Caki2 (cell line): ENCODE measurements at places on chromosomes 16 and 17.

DNA sequence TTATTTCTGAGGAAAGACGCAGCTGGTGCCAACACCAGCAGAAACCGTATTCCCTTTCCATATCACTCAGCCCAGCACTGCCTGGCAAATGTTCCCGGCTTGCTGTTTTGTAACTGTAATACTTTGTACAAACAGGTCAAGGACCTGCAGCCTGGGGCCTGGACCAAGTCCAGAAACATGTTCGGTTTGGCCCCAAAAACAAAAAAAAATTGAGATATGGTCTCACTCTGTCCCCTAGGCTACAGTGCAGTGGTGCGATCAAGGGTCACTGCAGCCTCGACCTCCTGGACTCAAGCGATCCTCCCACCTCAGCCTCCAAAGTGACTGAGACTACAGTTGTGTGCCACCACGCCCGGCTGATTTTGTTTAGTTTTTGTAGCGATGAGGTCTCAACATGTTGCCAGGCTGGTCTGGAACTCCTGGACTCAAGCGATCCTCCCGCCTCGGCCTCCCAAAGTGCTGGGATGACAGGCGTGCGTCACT, 1.2 kb downstream of the HAGH start:
- DNase-seq = no peak

DNA sequence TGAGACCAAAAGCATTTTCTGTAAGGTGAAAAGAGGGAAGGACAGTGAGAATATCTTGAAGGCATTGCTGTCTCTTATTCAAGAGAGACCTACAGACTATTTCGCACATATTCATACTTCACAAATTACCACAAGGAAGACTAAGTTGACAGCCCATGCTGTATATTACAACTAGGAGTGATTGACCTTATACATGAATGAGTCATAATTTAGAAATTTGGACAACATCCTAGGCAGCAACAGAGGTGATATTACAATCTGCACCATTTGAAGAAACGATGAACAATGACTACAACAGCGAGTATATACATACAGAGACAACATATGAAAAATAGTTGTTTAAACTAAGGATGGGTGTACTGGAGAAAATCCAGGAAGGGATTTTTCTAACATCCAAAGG, 971.7 kb downstream of the CDH11 start:
- no peak for DNase-seq

GRCh38 chr17:17440938-17441675, 35.7 kb upstream of the MED9 start:
- no peak for DNase-seq

- DNase-seq = no peak
Observed at GRCh38 chr16:14325502-14326401, 254.6 kb downstream of the MRTFB start.

DNA sequence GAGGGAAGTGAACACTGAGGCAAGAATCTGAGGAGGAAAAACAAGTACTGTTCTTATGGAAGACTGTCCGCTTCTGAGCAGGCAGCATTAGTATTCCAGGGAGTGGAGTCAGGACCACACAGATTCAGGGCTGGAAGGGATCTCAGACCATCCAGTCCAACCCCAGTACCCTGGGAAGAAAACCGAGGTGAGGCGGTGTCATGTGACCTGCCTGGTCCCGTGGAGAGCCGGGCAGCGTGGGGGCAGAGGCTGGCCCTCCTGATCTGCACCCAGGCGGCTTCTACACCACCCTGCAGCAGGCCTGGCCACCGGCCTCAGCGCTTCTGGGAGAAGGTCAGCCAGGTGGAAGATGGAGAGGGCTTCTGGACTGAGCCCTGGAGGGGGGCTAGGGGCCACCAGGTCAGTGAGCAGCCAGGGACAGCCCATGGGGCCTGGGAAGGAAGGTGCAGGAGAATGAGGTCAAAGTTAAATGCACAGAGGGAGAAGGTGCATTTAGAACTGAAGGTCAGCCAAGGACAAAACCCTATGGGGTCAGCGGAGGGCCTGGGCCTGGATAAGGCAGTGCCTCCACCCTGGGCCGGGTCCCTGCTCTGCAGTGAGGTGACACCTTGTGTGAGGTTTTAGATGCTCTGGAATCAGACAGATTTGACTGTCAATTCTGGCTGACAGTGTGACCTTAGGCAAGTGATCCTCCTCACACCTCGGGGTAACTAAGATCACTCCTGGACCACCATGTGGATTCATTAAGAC, 45.9 kb downstream of the VAC14 start:
- no peak for DNase-seq

- DNase-seq = no peak
Observed at GRCh38 chr17:8918807-8919465, 46.6 kb downstream of the PIK3R5 start.

GRCh38 chr16:53202398-53202797, 147.6 kb downstream of the CHD9 start:
- no peak for DNase-seq

DNA sequence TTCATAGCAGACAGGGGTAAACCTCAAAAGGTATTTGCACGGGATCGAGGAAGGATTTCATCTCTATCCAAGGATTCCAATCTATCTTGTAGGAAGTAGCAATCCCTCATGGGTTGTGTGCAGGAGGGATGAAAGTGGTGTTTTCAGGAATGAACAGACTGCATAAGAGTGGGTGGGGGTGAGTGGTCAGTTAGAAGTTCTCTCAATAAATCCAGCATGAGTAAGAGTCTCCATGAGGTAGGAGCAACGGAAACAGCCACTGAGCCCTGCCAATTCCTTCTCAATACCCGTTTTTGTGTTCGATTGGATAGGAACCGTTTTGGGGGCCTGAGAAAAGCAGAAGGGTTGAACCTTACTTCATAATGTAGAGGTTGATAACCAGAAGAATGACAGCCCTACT, 375.6 kb downstream of the SOX9 start:
- no peak for DNase-seq

- DNase-seq = no peak
Observed at GRCh38 chr16:64165368-64165767, 956.5 kb downstream of the CDH11 start.

DNA sequence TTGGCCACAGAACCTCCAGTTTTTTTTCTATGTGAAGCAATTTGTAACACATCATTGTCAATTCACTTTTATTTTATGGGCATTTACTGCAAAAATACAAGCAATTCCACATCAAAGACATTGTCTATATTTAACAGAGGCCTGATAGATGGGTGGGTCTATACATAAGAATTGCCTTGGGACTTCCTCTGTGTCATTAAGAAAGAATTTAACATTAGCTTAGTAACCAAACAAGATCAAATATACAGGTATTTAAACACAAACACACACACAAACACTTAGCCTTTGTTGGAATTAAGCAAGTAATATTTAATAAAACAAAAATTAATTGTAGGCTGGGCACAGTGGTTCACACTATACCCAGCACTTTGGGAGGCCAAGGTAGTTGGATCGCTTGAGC, 4.3 kb upstream of the PITPNC1 start:
- no peak for DNase-seq

- no peak for DNase-seq
Observed at GRCh38 chr17:17359271-17359670, 56.1 kb downstream of the NT5M start.

DNA sequence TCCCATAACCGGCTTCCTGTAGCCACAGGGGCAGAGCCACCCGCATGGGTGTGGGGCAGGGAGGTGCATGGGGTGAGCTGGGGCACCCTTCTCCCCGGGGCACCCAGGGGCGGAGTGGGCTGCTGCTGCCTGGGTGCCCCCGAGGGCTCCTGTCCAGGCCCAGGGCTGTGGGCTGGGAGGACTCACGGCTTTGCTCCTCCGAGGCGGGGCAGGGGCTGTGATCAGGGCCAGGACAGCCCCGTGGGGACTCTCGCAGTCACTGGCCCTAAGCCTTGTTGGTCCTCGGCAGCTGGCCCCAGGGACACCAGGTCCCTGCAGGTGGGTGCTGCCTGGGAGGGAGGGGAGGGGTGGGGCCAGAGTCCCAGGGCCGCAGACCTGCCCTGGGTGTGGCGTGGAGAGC, 19.7 kb downstream of the CACNA1H start:
- DNase-seq = no peak

DNA sequence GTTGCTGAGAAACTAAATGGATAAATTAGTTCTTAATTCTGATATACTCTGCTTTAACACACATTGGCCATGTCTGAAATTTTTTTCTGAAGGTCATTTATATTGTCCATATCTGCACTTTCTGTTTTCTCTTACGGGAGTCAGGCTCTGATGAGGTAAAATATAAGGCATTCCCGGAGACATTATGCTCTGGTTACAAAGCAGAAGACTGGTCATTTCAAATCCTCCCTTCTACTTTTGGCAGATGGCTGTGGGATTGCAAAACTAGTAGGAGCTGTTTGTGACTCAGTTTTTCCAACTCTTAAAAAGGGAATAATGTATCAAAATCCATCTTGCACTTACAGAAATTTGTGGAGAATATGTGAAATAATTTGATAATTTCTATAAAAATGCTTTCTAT, 92.2 kb upstream of the CPHXL start:
- DNase-seq = no peak

- no peak for DNase-seq
Observed at GRCh38 chr16:73154063-73154870, 106.3 kb upstream of the ZFHX3 start.

GRCh38 chr16:28492511-28492910, 637 bp upstream of the CLN3 start:
- no peak for DNase-seq

DNA sequence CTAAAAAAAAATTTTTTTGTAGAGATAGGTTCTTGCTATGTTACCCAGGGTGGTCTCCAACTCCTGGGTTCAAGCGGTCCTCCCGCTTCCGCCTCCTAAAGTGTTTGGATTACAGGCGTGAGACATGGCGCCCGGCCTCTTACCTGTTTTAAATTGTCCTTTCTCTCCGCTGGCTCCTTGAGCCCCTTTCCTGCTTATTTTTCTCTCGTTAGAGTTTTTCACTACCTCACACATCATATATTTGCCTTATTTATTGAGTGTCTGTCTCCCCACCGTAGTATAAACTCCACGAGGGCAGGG, 760 bp upstream of the SEC14L5 start:
- no peak for DNase-seq

DNA sequence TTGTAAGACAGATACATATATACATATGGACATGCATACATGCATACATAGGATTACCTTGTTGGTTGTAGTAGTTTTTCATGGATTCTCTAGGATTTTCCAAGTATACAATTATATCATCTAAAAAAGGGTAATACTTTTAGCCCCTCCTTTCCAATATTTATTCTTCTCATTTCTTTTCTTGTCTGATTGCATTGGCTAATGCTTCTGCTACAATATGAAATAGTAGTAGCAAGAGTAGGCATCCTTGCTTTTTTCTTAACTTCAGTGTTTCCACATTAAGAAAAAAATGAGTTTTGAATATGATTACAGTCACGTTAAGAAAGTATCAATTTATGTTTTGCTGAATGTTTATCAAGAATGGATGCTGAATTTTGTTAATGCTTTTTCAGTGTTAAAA, 58.0 kb downstream of the RBFOX3 start:
- no peak for DNase-seq

- peak; percentile 47 for DNase-seq
Observed at GRCh38 chr17:38510421-38511149, 82.3 kb downstream of the ARHGAP23 start.

- no peak for DNase-seq
Observed at GRCh38 chr16:77335652-77336234, 99.1 kb downstream of the ADAMTS18 start.

- no peak for DNase-seq
Observed at GRCh38 chr17:79070266-79070880, 4.3 kb upstream of the ENGASE start.

- DNase-seq = peak; percentile 14
Observed at GRCh38 chr17:5557485-5557884, 26.8 kb downstream of the NLRP1 start.

DNA sequence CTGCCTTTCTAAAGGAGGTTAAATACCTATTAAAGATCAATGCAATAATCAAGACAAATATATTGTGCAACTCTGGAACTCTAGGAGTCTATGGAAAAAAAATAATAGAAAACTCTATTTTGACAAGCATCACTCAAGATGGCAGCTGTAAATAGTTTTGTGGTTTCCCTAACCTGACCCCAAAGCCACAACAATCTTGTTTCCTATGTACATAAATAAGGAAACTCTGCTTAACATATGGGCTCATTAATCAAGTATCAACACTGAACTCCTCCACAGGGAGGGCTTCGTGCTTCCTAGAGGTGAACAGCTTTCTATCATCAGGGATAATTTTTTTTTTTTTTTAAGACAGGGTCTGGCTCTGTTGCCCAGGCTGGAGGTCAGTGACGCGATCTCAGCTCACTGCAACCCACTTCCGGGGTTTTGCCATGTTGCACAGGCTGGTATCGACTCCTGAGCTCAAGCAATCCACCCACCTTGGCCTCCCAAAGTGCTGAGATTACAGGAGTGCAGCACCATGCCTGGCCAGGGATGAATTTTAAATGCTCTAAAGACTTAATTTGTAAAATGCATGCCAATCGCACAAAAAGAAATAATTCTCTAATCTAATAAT, 42.5 kb downstream of the ARHGAP17 start:
- DNase-seq = no peak

DNA sequence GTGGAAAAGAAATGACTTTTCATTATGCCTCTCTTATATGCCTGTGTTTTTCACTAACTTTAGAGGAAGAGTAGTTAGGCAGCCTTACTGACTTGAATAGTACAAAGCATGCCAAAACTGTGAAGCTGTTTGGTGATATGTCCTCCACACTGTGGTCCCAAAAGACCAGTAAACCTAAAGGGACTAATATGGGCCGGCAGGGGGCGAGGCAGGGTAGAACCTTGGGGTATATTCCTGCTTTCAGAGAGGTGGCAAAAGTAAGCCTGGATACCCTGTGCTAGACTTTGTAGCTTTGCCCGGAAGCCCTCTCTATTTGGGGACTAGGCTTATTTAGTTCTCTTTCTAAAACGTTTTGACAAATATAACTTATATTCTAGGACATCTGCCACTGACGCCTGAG, 36.5 kb upstream of the VWA3A start:
- no peak for DNase-seq

- DNase-seq = no peak
Observed at GRCh38 chr17:71522383-71522782, 598.4 kb upstream of the SOX9 start.

GRCh38 chr17:75250009-75250471, 11.4 kb downstream of the GGA3 start:
- DNase-seq = no peak

GRCh38 chr17:5665164-5665563, 80.9 kb upstream of the NLRP1 start:
- DNase-seq = no peak

- DNase-seq = no peak
Observed at GRCh38 chr16:16992975-16993765, 477.6 kb downstream of the XYLT1 start.

- peak; percentile 2 for DNase-seq
Observed at GRCh38 chr16:53220585-53220984, 165.8 kb downstream of the CHD9 start.

- no peak for DNase-seq
Observed at GRCh38 chr16:85197611-85198566, 85.6 kb upstream of the CIBAR2 start.

DNA sequence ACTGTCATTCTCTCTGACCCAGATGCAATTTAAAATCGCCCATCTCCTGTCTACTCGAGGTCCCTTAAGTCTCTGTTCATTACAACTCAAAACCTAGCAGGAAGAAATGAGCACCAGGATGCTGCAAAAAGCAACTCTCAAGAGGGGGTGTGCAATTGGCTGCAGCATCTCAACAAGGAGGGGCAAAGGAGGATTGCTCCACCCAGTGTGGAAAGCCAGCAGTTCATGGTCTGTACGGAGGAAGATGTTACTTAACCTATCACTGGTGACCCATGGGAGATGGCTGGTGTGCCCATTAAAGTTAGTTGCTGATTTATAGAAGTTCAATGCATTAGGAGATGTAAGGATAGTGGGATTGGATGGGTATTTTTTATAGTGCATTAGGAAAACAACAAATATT, 147.4 kb downstream of the CDK5R1 start:
- DNase-seq = no peak
